ENCODE measurements at places on chromosomes 3 and 15.
A peak's percentile ranks its signal among the peaks of the same experiment; 100 is the strongest.

DNA sequence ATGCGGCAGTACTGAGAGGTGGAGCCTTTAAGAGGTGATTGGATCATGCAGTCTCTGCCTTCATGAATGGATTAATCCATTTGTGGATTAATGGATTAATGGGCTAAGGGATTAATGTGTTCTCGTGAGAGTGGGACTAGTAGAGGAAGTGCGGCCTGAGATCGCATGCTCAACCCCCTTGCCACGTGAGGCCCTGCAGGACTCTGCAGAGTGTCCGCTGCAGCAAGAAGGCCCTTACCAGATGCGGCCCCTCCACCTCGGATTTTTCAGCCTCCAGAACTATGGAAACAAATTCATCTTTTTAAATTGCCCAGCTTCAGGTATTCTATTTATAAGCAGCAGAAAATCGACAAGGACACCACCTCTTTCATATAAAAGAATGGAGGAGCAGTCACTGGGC, 148.8 kb downstream of the TPRA1 start:
- DNase-seq: no peak

GRCh38 chr3:45034612-45035252, 8.6 kb downstream of the CLEC3B start:
- DNase-seq: no peak

GRCh38 chr3:168047190-168047795, 48.4 kb downstream of the GOLIM4 start:
- peak; percentile 68 for DNase-seq

DNA sequence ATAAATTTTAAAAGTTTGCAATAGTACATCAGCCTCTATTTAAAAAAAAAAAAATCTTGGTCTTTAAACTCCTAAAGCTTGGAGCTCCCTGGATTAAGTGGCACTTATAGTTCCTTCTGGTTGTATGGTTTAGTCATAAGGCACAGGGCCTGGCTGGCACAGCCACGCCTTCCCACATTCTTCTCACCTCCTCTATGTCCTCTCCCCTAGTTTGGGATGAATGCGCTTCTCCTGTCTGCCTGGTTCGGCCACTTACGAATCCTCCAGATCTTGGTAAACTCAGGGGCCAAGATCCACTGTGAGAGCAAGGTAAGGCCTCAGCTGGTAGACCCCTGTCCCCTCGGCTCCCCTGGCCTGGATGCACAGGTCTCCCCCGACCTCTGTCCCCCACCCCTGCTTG, 10.0 kb downstream of the ANKDD1A start:
- DNase-seq: no peak

DNA sequence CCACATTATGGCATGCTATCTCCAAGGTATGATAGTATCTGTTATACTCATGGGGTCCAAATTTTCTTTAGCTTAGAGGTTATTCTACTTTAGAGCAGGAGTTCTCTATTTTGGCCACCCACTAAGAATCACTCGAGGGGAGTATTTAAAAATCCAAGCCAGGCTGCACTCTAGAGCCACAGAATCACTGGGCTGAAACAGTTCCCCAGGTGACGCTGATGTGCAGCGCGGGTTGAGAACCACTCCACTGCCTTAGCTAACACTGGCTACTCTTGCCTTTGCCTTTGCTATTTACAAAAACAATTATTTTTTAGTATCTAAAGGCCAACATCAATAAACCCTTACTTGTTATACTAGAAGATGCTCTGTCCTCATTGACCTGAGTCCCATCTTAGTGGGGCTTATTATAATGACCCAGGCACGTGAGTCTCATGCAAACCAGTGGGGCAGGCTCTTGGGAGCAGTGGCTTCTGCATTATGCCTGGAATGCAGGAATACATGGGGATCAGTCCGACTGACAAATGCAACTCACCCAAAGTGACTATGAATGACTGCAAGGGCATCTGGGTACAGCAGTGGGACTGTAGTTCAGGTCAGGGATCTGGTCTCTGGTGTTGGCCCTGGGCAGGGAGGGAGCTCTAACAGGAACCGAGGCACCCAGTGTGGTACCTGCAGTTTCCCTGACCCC, 21.7 kb upstream of the CGNL1 start:
- no peak for DNase-seq

DNA sequence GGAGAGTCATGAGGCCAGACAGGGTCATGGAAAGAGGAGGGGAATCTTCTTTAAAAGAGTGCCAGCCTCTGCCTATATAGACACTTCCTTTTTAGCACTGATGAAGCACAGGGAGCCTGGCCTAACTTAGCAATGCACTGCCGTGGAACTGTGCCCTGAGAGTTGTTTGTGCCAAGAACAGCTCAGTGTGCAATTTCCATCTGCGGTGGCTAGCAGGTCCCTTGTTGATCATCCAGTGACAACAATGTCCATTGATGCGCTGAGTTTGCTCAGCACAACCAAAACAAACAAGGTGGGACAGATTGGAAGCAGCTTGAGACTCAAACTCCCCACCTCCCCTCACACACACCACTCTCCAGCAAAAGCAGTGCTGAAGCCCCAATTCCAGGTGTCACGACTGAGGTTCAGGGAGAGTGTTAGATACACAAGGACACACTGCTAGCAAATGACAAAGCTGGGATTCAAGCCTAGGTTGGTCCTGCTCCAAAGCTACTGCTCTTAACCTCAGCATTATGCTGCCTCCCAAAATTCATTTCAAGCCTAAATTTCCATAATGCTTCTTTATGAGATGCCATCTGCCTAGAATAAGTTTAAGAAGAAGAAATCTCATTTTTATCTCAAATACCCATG, 316.6 kb upstream of the UBE2E2 start:
- DNase-seq: no peak

GRCh38 chr3:78507196-78507984, 1260.4 kb downstream of the ROBO1 start:
- DNase-seq: no peak

DNA sequence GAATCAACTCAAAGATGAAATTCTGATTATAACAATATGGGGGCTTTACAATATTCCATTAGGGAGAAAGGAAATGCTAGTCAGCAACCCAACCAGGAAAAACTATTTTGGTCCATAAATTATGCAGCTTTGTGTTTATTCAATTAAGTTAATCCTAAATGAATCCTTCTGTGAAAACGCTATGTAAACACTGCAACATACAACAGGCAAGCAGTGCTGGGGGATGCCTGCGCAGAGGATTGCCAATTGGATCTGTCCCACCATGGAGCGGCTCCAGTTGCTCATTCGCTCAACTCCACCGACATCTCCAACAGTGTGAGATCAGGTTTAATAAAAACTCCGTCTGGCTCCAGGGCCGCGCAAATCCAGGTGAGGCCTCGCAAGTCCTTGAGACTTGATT, 290.5 kb upstream of the VEPH1 start:
- no peak for DNase-seq
